Stimulated activated CD4-positive, alpha-beta T cell treated with anti-CD3 and anti-CD28 coated beads, Interleukin-12 subunit alpha, Interleukin-12 subunit beta, amount 100 ng/mL, for 24 hours (primary cell): ENCODE measurements at places on chromosomes 4 and X.

- DNase-seq = no peak
Observed at GRCh38 chr4:153183146-153183545, 21.1 kb upstream of the TRIM2 start.

DNA sequence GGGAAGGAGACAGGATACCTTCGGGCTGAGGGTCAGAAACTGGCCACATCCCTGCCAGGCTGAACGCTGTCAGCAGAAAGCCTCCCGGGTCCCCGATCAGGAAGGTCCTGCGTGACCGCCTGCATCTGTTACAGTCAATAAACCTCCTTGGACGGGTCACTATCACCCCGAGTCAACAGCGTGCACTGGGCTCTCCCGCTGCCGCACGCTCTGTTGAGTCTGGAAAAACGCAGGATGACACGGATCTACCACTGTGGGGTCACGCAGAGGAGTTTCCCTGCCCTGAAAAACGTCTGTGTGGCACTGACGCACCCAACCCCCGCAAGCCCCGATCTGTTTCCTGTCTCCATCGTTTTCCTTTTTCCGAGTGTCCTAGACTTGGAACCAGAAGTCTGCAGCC, 12.1 kb downstream of the PPP2R3B start:
- DNase-seq = no peak

DNA sequence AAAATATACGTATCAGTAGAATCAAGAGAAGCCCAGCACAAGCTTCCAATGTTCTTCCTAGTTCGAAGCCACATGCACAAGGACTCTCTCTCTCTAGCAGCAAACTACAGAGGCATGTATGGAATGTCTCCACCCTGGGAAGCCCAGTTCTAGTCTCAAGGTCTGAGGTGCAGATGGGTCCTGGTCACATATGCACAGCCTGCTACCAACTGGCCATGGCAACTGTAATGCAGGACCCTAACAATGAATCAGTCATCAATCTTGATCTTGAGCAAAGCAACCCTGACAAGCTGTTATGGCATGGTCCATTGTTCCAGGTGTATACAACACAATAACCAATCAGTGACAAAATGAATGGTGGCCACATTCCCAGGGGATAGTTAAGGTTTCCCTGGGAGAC, 55.8 kb downstream of the MBNL3 start:
- DNase-seq = no peak

GRCh38 chr4:153471698-153472093, 5.5 kb downstream of the TMEM131L start:
- no peak for DNase-seq
